Hematopoietic multipotent progenitor cell treated with erythropoietin and hydrocortisone succinate and interleukin-3 and kit ligand, for 17 days (in vitro differentiated cells): ENCODE measurements at places on chromosomes 3 and 15.

- no peak for DNase-seq
Observed at GRCh38 chr3:176650478-176650877, 546.8 kb downstream of the TBL1XR1 start.

DNA sequence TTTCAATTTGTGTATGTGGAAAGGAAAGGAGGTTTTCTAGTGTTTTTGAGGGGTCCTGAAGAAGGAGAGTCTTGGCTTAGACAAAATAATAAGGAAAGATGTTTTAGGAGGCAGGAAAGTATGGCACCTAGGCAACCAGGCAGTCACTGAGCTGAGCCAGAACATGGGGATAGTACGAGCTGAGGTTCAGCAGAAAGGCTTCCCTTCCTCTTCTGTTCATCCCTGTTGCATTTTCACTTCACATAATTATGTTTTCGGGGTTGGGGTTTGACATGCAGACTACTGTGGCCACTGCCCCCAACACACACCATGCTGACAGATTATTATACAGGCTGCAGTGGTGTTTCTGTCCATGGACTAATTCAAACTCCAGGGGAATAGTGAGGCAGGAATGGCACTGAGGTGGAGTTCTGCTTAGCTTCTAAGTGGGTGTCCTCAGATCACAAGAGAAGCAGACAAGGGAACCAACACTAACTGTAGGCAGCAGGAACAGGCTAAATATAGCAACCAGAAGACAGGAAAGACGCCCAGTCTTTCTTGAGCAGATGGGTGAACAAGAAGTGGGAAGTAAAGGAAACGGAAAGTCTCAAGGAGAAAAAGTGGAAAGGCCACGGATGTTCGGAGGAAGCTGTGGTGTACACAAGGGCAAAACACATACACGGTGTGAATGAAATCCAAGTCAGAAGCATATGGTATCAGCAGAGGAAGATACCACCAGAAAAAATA lies 305.8 kb downstream of the PLCL2 start:
- no peak for DNase-seq

DNA sequence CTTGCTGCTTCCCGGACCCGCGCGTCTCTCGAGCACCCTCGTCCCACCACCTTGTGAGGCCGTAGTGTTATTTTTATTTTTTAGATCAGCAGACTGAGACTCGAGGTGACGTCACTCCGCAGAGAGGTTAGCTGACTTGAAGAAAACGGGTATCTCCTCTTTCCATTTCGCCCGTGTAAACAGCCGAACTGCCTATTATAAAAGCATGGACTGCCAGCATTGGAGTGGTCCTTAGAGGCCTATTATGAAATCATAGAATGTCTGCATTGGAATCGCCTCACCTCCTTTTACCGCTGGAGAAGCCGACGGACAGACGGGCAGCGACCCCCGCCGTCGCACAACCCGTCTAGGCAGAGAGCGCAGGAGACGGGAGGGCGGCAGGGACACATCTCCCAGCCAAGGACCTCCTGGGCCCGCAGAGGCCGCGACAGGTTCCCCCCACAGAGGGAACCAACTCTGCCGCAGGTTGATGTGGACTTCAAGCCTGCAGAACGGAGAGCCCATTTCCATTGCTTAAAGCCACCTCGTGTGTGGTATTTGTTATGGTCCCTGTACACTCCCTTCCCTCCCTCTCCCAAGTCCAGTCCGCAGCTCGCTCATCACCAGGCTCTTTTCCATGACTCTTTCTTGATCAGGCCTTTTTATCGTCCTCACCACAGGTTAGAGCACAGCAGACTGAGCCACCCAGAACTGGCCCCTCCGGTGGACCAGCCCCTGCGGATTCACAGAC lies 540 bp upstream of the PPP1R2 start:
- no peak for DNase-seq

DNA sequence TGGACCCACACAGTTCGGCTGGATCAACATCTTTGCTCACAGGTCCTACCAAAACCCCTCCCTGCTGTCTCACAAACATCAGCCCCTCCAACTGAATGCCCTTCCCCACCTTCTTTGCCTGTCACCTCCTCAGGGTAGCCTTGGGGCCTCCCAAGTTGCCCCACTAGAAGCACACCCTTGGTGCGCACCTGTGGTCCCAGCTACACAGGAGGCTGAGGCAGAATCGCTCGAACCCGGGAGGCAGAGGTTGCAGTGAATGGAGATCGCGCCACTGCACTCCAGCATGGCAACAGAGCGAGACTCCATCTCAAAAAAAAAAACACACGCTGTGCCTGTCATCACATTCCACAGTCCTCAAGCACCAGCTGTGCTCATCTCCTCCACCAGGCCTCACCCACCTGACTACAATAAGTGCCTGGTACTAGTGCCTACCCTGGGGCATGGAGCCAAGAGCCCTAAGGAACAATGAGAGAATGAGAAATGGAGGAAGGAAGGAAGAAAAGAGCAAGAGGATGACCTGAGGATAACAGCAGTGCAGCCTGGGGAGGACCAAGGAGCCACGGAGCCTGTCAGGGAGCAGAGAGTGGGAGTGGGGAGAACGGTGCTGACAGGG lies 26.0 kb downstream of the RPN1 start:
- no peak for DNase-seq

- no peak for DNase-seq
Observed at GRCh38 chr3:182683858-182684257, 109.4 kb upstream of the ATP11B start.

DNA sequence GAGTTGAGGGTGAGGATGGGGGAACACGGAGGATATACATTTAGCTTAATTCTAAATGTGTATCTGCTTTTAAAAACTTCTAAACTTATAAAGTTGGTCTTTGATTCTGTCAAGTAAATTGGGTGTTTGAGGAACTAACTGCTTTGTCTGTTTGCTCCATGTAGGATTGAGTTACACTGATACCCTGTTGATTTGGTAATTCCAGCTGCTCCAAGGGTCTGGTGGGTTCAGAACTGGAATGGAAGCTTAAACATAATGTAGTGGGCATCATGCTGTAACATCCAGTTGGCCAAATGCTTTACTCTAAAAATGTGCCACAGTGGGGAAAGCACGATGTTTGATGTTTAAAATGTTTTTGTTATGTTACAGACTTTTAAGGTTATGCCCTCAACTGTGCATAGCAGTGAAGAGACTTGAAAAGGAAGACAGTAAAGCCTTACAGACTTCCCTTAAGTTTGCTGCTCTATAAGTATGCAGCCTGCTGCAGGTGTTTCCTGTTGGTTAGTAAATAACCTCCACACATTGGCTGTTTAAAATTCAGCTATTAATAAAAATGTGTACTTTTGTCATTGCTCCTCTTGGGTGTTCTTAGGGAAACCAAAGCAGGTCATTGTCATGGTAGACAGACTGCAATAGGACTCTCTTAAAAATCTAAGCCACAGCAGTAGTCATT lies 5.9 kb upstream of the EDEM1 start:
- DNase-seq: no peak

DNA sequence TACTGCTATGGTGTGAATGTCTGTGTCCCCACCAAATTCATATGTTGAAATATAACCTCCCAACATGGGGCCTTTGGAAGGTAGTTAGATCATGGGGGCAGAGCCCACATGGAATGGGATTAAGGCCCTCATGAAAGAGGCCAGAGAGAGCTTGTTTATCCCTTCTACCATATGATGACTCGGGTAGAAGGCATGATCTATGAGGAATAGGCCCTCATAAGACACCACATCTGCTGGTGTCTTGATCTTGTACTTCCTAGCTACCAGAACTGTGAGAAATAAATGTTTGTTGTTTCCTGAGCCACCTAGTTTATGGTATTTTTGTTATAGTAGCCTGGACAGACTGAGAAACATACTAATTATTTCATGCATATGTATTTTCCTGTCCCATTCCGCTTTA lies 51.9 kb downstream of the WWTR1 start:
- DNase-seq: no peak

DNA sequence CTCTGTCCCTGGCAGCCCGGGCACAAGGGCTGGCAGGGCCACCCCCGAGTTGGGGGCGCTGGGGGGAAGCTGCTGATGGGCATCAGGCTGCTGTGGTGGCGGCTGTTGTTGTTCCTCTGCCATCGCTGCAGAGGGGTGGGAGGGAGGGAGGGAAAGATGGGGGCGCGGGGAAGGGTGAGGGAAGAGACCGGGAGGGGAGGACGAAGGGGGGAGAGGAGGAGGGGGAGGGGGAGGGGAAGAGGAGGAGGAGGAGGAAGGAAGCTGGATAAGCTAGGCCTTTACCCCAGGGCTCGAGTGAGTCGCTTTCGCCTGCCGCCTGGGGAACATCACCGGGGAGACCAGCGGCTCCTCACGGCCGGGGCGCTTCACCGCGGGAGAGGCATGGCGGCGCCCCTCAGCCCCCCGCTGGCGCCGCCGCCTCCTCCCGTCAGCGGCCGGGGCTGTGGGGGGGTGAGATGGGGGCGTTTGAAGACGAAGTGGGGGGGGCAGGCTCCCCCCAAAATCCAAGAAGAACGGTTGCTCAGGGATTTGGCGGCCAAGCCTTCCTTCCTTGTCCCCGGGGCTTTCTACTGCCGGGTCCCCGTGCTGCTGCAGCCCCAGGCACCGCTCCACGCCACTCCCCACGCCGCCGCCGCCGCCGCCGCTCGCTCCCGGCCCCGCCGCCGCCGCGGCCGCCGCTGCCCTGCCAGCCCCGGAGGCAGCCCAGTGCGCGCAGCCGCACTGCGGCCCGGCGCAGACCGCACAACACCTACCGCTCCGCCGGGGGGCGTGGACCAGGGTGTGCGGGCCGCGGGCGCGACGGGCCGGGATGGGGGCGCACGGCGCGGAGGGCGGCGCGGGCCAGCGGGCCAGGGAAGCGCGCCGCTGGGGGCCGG lies at the start of gene RFX7:
RFX7 (minus strand) TSS at position 717 of the 875 bp plus-strand sequence; CDS start at position 123, 594 bp downstream.
- peak; percentile 85 for DNase-seq

- DNase-seq: no peak
Observed at GRCh38 chr15:99657996-99658395, 75.2 kb downstream of the LYSMD4 start.
